ENCODE measurements at places on chromosomes 5 and 9. TPM values are rescaled to one million over a fixed set of nuclear protein-coding genes. Genes with fewer than 3 reads are reported as not detected.

GRCh38 chr5:9447691-9448090, 98.2 kb downstream of the SEMA5A start:
- DNase-seq = no peak

- no peak for DNase-seq
Observed at GRCh38 chr5:62017092-62017491, 288.9 kb upstream of the KIF2A start.

GRCh38 chr9:105968811-105969466, 274.6 kb downstream of the TMEM38B start:
- DNase-seq = no peak

The IRX4 gene
- total RNA-seq = 1.2 TPM

DNA sequence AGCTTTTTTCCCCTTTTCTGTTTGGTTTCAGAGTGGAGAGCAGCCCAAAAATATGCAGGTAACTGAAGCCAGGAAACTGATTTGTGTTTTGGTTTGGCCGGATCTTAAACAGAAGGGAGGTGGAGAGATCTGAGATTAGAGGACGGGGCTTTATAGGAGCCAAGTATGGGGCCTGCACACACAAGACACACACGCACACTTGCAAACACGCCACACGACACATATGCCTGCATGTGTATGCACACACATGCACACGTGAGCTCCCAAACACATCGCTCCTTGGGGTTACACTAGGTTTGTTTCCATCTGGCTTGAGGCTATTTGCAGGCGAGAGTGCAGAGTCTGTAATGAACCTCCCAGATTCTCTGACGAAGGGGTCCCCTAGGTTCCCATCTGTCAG, 18.3 kb downstream of the BTNL9 start:
- DNase-seq = no peak

GRCh38 chr5:38515646-38516045, 40.8 kb downstream of the LIFR start:
- DNase-seq = no peak

Data from H1 (cell line).